Mesothelial cell of epicardium (in vitro differentiated cells): ENCODE measurements at places on chromosomes 1 and 21. TPM values are rescaled to one million over a fixed set of nuclear protein-coding genes. Genes with fewer than 3 reads are reported as not detected.

- no peak for DNase-seq
Observed at GRCh38 chr1:207872621-207873020, 38.3 kb downstream of the CD34 start.

GRCh38 chr1:174391716-174392115 lies 56.0 kb upstream of the GPR52 start:
- DNase-seq: no peak

DNA sequence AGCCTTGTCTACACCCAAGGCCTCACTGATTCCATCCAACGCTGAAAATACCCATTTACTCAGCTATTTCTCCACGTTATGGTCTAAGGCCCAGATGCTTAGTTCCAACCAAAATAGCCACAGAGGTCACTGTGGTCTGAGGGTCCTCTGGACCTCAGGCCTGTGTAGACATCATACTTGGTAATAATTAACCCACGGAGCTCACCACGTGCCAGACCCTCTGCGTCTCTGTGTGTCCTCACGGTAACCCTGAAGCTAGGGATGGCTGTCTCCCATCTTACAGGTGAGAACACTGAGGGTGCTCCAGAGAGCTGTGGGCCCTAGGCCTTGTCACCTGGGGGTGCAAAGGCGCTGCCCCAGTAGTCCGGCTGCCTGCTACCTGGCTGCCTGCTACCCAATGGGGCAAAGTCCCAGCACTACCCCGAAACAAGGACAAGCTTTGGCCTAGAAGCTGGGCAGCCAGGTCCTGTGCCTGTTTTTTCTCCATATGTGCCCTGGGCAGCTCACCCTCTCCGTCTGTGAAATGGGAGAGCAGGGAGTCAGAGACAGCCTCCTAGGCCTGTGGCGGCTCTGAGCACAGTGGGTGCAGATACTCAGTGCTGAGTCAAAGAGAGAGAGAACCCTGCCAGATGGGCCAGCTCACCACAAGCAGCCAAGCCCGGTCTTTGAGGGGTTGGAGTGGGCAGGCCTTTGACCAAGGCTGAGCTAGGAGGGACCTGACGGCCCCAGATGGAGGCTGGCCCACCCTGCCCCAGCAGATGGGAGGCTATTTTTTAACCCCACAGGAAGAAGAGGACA lies 17.0 kb upstream of the RUNX3 start:
- DNase-seq: no peak

DNA sequence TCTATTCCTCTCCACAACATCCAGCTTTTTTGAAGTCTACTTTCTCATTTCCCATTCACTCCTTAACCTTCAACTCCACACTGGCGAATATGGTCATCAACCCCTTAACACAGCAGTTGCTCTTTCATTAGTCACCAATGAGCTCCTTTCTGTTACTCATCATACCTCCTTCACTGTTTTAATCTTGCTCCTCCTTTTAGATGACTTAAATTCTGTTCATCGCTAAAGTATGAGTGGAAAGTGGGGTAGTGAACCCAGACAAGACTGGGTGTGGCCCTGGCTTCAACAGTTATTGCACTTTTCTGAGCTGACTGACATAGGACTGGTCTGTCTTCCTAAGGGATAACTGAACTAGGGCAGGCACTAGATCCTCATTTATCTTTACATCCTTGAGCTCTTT lies 51.3 kb downstream of the AKT3 start:
- DNase-seq: no peak

Gene PADI3
- total RNA-seq: 0.07 TPM in 1 of 3 replicates, not detected in the others

- DNase-seq: no peak
Observed at GRCh38 chr1:16134906-16135305, 21.0 kb downstream of the EPHA2 start.

DNA sequence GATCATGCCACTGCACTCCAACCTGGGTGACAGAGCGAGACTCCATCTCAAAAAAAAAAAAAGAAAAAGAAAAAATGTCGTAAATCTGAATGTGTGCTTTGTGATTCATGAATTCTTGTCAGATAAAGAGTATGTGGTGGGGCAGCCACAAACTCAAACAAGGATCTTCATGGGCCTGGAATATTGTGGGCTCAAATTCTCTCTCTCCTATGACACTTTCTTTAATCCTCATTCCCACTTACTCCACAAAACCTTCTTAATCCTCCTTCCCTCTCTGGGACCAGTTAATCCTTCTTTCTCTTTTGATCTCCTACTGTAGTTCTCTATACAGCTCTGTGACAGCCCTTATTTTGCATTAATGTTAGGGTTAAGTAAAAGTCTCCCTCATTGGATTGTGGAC lies 112.3 kb downstream of the AK5 start:
- DNase-seq: no peak
